Cortex of kidney (tissue), 1 donor: ENCODE measurements at places on chromosomes 3 and 15.

DNA sequence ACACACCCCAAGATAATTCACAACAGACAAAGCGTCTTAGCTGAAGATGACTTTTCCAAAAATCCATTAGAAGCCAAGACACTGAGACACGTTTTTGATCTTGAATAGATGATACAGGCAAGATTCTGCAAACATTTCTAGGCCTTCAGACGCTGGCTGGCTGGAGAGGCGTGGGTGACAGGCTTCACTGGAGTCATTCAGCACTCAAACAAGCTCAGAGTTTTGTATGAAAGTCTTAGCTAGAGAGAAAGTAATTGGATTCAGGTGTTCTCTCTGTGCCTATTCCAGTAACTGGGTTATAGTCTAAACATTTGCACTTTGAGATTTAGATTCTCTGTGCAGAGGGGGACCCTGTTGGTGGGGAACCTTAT is 147.7 kb upstream of the BHLHE40 start:
- no peak for DNase-seq

DNA sequence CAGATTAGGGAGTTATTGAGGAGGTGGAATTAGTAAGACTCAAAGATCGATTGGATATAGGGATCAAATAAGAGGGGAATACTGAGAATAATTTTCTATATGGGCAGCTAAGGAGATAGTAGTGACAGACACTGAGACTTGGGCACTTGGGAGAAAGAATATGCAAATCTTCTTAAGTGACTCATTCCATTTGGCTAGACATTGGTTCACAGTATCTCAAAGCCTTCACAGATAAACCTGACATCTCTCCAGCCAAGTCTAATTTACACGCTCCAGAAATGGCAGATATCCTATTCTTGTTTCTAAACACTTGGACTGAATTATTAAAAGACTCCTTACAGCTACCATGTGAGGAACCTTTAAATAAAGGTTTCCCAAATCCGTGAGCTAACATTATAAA is 104.6 kb upstream of the ADAMTS9 start:
- DNase-seq, result no peak

DNA sequence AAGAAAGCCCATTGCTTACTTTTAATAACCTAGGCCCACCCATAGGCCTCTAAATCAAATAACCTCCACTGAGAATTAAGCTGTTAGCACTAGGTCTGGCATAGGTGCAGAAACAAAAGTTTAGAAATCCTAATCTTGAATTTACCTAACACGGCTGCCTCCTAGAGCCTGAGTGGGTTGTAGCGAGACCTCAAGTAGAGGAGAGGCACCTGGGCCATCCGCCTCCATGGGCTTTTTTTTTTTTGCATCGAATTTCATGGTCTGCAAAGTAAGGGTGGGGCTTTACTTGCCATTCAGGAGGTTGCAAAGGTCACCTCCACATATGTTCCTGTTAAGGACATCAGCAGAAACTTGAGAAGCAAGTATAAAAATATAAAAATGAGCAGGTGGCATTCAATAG is 6.6 kb upstream of the TPM1 start:
- no peak for DNase-seq

- no peak for DNase-seq
These were observed 28.8 kb downstream of the MECOM start for GRCh38 chr3:169634618-169635236.

DNA sequence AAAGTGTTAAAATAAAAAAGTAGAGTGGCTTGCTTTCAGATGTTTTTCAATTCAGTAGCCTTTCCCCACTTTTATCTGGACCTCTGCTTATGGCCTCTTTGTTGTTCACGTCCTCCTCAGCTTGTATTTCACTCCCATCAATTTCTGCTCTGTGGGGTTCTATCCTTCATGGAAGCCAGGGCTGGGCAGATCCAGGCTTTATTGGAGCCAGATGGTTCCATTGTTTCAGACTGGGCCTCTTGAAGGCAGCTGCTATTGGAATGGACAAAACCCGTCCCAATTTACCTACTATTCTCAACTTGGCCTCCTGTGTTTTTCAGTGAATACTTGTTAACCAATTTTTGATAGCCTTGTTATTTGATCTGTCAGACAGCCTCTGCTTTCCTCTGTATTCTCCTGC is 10.9 kb upstream of the AADACL2 start:
- no peak for DNase-seq

DNA sequence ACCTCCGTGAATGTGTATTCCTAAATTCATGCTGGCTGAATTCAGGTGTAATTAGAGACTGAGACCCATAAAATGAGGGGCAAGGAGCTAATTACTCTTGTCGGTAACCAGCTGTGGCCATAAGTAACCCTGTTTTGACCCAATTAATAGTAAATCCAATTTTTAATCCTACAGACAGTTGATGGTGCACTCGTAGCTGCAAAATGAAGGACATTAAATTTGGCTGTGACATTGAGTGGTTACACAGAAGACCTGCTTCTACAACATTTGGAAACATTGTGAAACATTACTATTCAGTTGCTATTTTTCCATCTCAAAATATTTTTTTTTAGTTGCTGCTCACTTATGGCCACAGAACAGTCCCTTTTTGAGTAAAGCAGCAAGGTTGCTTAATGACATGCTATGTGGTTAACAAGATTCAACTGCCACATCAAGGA is 33.0 kb downstream of the MBNL1 start:
- no peak for DNase-seq

GRCh38 chr3:107212618-107213017 is 164.6 kb upstream of the CCDC54 start:
- no peak for DNase-seq

DNA sequence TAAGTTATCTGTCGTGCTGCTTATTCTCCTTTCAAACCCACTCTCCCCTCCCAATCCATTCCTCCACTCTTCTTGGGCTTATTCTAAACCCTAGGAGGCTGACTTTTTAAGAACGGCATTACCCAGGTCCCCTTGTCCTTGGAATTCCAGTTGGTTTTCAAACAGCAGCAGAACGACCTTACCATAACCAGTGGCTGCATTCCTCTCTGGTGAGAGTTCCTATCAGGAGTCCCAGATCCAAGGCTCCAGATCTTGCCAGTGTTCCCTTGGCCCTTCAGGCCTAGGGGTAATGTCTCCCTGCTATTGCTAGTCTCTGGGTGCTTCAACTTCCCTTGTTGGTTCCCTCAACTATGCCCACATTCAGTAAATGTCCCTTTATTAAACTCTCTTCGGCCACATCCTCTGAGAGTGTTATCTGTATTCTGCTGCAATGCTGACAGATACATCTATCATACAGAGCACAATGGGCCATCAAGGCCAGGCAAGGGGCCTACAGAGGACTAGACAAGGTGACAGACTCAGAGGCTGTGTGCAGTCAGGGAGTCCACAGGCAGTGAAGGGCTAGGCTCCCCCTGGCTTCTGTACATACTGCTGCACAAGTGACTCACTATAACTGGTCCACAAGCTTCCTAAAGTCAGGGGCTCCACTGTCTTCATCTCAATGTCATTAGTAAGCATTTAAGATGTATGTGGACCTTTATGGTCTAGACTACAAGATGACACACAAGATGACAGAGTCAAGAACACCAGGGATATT is 10.1 kb downstream of the LYSMD2 start:
- DNase-seq, result no peak

DNA sequence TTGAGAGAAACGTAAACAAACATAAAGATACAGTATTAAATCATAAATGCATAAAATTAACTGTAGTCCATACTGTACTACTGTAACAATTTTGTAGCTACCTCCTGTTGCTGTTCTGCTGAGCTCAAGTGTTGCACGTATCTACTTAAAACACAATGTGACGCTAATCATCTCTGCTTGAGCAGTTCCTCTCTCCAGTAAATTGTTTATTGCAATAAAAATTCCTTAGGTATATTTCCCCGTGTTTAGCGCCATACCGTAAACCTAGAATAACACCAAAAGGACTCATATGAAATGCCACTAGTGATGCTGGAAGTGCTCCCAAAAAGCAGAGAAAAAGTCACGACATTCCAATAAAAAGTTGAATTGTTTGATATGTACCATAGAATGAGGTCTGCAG is 152.3 kb downstream of the LRRN1 start:
- DNase-seq, result no peak

GRCh38 chr3:139537361-139537760 is 2.2 kb downstream of the RBP1 start:
- DNase-seq, result no peak

GRCh38 chr15:100124361-100124760 is 217.4 kb downstream of the ADAMTS17 start:
- no peak for DNase-seq

DNA sequence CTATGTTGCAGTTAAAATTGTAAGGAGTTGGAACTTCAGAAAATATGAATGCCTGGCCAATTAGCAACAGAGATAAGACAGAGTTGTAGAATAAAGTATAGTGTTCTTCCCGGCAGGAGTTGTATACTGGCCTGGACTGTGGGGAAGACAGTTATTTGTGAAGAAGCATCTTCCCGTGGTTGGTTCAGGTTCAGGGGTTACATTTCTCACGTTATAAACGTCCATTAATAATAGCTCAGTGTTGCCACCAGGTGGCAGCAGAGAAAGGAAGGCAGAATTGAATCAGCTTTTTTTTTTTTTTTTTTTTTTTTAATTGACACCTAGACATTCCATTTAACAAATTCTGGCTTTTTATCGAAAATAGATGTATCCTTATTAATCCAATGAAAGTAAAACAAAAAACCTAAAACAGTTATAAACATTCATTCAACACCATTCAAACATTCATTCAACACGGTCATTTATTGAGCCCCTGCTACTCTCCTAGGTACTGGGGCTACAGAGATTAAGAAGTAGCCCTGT is 66.4 kb upstream of the NR2E3 start:
- DNase-seq, result no peak

GRCh38 chr3:129105862-129106261 is 15.7 kb downstream of the RAB43 start:
- DNase-seq, result no peak

GRCh38 chr3:129211772-129212171 is 28.1 kb upstream of the CNBP start:
- no peak for DNase-seq

GRCh38 chr3:105614288-105615030 is 247.8 kb downstream of the ALCAM start:
- no peak for DNase-seq

DNA sequence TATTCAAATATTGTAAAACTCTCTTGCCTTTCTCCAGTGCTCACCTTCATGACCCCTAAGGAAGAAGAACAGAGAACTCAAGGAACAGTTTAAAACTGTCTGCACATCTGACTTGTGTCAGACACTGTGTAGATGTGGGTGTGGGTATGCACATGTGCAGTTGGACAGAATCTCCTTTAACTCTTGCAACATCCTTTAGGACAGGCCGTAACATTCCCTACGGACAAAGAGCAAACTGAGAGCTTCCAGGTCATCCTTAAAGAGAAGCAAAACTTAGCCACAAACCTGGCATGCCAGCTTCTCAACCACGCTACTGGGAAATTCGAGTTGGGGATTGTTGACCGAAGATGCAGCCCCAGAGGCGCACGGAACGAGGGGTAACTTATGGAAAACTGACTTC is 4.1 kb upstream of the SFMBT1 start:
- no peak for DNase-seq

DNA sequence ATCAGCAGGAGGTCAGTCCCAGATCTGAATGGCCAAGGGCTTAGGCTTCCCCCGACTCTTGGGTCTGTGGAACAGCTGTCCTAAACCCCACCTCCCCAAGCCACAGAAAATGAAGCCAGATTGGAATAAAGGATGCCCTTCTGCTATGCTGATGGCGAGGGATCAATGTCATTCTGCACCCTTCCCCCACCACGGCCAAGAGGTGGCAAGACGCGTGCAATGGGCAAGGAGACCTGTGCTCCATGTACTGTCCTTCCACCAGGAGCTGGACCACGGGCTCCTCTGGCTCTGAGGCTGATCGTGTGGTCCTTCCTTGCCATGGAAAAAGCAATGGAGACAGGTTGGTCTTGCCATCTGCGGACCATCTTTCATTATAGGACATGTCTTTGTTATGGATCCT is 32.6 kb upstream of the TBC1D21 start:
- no peak for DNase-seq

GRCh38 chr3:70919091-70919490 is 606.7 kb upstream of the MDFIC2 start:
- DNase-seq, result no peak

- DNase-seq, result no peak
These were observed 127.2 kb upstream of the DLG1 start for GRCh38 chr3:197425485-197426120.

DNA sequence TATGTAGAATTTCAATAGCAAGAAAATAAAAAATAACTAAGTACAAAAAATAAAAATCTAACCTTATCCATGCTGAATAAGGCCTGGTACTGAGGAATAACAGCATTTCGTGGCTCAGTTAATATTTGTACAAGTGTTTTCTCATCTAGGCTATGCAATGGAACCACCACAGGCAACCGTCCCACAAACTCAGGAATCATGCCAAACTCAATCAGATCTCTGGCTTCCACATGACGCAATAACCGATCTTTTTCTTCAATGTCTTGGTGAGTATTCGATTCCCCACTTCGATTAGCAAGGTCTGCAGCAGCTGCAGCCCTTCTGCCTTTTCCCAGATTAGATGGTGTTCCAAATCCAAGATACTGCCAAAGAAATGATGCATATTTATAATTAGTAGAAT is 21.1 kb upstream of the PDCD7 start:
- no peak for DNase-seq

GRCh38 chr15:45179221-45179985 is 8.4 kb downstream of the SHF start:
- DNase-seq, result no peak

GRCh38 chr3:75042941-75043340 is 428.5 kb upstream of the CNTN3 start:
- DNase-seq, result no peak

DNA sequence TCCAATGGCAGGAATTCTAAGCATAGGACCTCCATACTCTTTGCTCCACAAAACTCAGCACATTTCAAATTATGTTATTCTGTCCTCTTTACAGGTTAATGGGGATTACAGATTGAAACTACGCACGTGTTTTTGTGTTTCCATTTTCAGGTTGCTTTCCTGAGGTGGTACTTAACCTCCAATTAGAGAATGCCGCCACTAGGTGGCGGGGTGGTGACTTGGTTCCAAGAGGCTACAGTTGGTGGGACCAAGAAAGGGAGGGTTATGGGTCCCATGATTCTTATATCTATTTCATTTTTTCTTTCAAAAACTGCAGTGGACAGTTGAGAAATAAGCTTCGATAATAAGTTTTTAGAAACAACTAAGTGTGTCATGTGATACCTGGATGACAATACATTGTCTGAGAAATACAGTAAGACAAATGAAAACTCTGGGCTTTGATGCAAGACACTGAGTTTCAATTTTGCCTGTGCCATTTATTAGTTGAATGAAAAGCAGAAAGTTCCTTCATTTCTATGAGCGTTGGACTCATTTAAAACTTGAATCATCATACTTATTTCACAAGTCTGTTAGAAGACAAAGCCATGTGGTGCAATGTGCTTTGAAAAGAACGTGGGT is 539.0 kb downstream of the FGF12 start:
- DNase-seq, result no peak
